ENCODE measurements at places on chromosomes 7 and 10.

DNA sequence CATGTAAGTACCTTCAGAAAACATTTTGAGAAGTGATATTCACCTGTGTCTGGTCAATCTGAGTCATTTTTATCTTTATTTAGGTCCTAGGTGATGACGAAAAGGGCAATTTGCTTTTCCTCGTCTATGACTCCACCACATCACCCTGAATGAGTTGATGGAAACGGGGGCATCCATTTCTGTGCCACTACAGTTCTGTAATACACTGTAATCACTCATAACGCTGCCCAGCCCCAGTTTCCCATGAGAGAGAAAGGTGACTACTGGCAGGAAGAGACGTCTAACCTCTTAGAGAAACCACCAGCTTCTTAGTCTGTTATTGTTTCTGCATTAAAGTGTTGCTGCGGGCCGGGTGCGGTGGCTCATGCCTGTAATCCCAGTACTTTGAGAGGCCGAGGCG is 205.3 kb upstream of the MKLN1 start:
- no peak for DNase-seq

- DNase-seq, result no peak
These were observed 24.1 kb upstream of the SFRP5 start for GRCh38 chr10:97795886-97796285.

DNA sequence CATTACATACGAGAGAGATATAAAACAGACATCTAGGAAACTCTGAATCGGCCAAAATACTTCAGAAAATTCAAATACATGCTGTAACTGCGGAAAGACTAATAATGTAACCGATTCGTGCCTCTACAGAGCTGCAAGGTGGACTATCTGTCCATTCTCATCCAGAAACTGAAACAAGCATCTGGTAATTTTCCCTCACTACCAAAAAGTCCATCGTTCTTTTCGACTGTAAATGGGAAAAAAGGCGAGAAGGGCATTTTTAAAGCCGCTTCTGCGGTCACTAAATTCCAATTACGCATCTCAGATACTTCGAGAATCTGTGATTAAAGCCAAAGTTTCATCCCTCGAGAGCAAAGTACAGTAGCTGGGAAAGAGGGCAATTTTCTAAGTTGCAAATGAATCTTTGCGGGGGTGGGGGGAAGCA is 1.3 kb downstream of the OGA start:
- DNase-seq, result no peak

- no peak for DNase-seq
These were observed 254.3 kb downstream of the CDK14 start for GRCh38 chr7:90850471-90850870.
